ENCODE measurements at places on chromosomes 2 and 18. TPM values are rescaled to one million over a fixed set of nuclear protein-coding genes. Genes with fewer than 3 reads are reported as not detected.

ANKRD29 gene
- 6.1 TPM for total RNA-seq

DNA sequence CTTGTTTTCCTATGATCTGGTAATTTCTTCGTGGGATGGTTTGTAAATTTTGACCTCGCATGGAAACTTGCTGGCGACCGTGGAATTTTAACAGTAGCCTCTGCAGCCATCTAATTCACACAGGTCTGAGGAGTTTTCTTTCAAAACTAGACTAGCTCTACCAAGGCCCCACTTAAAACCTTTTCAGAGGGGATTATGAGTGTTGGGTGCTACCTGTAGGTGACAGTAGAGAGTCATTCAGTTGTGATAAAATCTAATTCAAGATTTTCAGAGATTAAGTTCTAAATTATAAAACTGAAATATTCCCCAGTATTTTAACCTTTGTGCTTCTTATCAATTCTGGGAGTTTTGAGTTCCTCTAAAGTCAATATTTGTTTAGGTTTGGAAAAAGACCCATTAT is 31.0 kb downstream of the THSD7B start:
- no peak for DNase-seq

DNA sequence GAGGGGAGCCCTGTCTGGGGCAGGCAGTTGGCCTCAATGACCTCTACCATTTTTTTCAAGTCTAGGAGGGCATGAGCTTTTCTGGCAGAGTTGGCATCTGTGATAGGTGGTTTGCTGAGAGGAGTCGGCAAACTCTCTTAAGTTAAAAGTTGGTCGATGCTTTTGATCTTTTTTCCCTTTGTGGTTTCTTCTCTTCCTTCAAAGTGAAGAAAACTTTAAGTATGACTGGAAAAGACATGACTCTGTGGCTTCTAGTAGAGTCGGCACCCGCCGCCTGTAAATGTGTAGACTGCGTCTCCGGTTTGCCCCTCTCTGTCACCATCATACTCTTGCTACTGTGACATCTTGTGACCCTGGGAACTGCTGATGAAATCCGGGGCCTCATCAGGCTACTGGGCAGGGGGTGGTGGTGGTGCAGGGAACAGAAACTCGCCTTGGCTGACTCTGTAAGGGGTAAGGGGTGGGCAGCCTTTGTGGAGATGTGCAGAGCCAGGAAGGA is 21.1 kb downstream of the INPP5D start:
- DNase-seq, result no peak

- no peak for DNase-seq
Measured at GRCh38 chr18:56217406-56217805, 421.0 kb downstream of the TXNL1 start.

TUBA4B gene
- total RNA-seq, result not detected

PCARE gene
- under 0.01 TPM for total RNA-seq

GRCh38 chr2:196743165-196743564 is 56.3 kb downstream of the GTF3C3 start:
- no peak for DNase-seq

RBM44 gene
- total RNA-seq, result 0.65 TPM

DNA sequence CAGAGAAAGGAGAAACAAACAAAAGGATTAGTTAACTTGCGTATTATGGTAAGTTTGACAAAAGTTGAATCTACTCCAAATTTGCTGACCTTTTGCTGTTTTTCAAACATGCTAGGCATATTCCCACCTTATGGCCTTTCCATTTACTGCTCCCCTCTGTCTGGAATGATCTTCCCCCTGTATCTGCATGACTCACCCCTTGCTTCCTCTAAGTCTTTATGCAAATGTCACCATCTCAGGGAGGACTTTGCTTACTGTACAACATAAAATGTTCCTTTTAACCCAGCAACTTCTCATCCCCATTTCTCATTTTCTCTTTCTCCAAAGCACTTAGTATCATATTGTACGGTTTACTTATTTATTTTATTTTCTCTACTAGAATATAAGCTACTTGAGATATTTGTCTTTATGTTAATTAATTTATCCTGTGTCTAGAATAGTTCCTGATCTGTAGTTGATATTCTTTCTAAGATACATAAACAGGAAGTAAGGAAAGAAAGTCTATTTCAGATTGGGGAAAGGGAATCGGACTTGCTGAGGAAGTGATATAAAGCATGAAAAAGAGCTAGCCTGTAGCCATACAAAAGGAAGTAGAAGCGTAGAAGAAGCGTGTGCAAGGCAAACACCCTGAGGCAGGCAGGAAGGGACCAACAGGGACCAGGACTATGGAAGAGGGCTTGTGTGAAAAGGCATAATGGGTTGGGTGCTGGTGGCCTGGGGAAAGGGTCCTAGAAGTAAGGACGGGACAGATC is 144.9 kb upstream of the ERBB4 start:
- DNase-seq, result peak; percentile 15

DNA sequence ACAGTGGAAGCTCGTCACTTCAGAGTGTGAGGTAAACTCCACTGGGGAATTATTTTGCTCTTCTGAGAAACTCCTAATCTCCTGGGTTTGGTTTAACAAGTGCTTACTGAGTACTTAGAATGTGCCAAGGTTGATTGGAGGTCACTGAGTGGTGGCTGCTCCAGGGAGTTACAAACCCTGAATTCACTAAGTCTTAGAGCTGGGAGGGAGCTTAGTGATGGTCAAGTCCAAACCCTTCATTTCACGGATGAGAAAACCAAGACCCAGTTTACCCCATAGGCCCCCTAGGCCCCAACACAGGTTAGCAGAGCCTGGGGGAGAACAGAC is 52.0 kb downstream of the SLC4A5 start:
- DNase-seq, result no peak

DNA sequence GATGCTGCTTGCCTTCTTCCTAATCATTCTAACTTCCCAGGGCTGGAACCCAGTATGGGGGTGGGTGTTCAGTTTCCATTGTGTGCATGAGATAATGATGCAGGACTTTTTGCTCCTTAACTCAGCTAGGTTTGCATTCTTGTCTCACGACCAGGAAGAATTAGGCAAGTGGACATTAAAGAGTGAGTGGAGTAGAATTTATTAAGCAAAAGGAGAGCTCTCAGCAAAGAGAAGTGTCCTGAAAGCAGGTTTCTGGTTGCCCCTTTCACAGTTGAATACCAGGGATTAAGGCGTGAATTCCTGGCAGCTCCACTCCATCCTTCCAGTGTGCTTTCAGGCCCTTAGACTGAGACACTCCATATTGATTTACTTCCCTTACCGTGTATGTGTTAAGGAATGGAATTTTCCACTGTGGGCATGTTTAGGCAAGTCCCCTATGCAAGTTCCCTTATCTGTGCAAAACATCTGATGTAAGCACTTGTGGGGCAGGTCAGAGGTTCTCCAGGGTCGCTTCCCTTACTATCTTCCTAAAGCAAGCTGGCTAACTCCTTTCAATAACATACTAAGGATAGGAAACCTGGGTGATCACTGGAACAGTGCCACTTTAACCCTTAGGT is 126.5 kb downstream of the GPR39 start:
- DNase-seq, result peak; percentile 29

DNA sequence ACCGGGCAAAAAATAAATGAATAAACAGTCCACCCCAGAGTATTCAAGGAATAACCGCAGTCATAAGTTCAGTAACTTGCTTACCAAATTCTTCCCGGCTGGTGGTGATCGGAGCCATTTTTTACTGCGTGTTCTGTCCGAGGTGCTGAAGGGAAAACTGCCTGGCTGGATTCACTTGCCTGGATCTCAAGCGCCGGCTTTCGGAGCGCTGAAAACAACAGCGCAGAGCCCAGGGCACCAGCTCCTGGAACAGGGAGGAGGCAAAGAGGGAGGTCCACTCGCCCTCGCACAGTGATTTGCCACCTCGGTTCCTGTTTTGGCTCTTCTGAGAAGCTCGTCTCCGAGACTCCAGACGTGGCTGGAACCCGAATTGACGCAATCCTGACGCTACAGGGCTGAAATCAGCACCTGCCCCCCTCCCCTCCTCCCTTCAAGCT is at the start of gene SYT4:
Gene SYT4, minus strand, starts transcription at position 327 of the 437 bp plus-strand sequence. Its CDS starts 209 bp downstream, at position 118.
- peak; percentile 53 for DNase-seq

SRD5A2 gene
- not detected for total RNA-seq

DNA sequence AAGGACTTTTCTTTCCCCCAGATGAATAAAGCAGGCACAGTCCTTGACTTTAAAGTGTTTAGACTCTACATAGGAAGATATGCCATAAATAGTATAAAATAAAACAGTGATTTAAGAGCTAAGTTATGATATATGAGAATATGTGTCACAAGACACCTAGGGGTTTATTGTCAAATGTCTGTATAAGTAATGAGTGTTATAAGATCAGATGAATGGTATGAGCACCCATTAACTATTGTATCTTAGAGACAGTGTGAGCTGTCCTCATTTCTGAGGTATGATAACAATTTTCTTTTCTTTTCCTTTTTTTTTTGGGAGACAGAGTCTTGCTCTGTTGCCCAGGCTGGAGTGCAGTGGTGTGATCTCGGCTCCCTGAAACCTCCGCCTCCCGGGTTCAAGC is 365.3 kb downstream of the RND3 start:
- no peak for DNase-seq

DNA sequence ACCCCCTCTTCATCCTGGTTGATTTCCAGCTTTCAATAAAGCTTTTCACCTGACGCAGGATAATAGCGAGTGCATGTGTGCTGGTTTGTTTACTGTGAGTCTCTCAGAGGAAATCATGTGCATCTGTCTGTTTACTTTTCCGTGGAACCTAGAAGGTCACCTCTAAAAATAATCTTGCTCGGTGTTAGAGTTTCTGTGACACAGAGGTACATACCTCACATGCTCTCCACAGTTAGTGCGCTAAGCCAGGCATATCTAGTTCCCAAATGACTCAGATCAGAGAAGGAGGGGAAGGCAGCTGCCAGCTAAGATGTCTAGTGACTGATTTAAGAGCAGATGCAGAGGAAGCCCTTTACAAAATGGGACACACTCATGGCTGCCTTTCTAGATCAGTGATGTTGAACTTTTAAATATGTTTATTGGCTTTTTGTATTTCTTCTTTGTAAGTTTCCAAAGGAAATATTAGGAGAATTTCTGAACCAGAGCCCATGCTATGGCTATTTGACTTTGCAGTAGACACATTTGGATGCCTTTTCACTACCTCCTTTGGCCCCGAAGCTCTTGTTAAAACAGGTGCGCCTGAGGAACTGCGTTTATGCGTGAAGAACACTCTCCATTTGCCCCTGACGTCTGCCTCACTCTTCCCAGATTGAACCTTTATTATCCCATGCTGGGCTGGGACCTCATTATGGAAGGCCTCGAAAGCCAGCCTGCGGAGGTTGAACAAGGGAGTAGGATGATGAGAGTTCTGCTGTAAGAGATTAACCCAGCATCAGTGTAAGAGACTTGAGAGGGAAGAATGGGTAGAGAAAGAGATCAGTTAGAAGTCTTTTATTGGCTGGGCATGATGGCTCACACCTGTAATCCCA is 145.6 kb downstream of the FAM161A start:
- DNase-seq, result peak; percentile 35

- DNase-seq, result no peak
Measured at GRCh38 chr2:224532441-224532840, 52.7 kb downstream of the CUL3 start.

DNA sequence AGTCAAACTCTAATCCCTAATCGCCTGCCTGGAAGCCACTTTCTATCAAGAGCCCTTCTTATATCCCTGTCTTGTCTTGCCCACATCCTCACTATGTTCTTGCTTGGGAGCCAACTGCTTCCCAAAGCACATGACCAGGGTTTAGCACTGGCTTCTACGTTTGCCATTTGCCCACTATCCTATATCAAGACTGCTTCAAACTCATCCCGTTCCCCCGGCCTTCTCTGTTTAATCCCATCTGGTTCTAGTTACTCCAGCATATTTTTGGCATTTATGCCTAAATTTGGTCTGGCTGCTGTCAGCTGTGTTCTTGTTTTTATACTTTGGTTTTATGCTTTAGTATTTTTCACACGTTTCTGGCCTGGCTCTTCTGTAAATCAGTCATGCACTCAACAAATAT is 40.2 kb downstream of the POLR1A start:
- DNase-seq, result peak; percentile 85

B3GNT7 gene
- total RNA-seq, result 0.27 TPM

- DNase-seq, result no peak
Measured at GRCh38 chr2:28461056-28461455, 34.8 kb upstream of the PLB1 start.

GRCh38 chr2:45691171-45691999 is 39.9 kb downstream of the PRKCE start:
- DNase-seq, result no peak

PLA2R1 gene
- total RNA-seq, result 27.0 TPM

- DNase-seq, result no peak
Measured at GRCh38 chr2:172066394-172066886, 18.9 kb upstream of the DLX1 start.

Data from fibroblast of the aortic adventitia (primary cell).